ENCODE measurements at places on chromosomes 5 and 9. TPM values are rescaled to one million over a fixed set of nuclear protein-coding genes. Genes with fewer than 3 reads are reported as not detected.

DNA sequence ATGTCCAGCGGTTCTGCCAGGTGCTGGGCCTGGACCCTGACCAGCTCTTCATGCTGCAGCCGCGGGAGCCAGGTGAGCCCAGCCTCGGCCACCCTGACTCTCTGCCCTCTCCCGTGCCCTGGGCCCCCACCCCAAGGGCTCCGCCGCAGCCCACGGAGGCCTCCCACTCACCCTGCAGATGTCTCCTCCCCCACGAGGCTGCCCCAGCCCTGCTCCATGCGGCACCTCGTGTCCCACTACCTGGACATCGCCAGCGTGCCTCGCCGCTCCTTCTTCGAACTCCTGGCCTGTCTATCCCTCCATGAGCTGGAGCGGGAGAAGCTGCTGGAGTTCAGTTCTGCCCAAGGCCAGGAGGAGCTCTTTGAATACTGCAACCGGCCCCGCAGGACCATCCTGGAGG, 7.4 kb downstream of the RNF208 start:
- DNase-seq: no peak

DNA sequence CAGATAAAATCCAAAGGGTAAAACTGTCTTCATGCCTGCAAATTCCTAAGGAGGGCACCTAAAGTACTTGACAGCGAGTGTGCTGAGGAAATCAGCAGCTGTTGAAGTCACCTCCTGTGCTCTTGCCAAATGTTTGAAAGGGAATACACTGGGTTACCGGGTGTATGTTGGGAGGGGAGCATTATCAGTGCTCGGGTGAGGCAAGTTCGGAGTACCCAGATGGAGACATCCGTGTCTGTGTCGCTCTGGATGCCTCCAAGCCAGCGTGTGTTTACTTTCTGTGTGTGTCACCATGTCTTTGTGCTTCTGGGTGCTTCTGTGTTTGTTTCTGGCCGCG, 727 bp upstream of the ADRB2 start:
- peak; percentile 48 for DNase-seq

DNA sequence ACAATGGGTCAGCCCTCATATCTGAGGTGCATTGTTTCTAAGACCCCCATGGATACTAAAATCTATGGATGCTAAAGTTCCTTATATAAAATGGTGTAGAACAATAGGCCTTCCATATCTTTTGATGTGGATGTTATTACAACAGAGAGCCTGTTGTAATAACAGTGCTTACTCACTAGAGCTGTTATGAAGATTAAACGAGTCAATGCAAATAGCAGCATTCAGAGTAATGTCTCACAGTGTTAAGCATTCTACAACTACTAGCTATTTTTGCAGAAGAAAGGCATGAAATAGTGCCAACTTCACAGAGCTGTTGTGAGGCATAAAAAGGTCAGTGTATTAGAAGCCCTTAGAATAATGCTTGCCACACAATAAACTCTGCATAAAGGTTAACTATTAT, 13.0 kb downstream of the CHSY3 start:
- DNase-seq: no peak

GRCh38 chr9:69276775-69277174, 48.2 kb upstream of the ENTREP1 start:
- DNase-seq: no peak

DNA sequence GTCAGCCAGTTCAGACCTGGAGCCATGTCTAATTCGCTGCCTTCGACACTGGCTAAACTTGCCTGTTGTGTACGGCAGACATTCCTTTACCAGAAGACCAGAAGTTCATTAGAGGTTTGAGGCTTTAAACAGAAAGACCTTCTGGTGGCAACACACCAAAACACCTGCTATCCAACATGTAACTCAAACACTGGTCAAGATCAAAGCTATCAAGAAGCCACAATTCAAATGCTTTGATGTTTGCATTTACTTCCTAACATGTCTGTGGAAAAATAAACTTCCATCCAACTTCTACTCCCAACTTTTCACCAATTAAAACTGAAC, 91.0 kb upstream of the RETREG1 start:
- no peak for DNase-seq

DNA sequence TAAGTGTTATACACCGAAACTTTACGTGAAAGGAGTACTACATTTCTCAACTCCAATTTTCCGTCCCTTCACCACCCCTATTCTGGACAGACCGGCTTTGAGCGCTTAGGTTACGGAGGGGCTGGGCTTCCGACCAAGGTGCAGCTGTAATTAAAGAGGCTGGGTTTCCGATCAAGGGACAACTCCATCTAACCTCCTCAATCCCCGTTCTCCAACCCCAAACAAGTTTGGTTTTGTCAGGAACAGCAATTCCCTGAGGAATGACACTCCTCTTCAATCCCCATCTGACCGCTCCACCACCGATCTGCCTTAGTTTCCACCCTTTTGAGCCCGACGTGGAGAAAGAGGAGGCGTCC, 577 bp downstream of the TUT7 start:
- peak; percentile 13 for DNase-seq

DNA sequence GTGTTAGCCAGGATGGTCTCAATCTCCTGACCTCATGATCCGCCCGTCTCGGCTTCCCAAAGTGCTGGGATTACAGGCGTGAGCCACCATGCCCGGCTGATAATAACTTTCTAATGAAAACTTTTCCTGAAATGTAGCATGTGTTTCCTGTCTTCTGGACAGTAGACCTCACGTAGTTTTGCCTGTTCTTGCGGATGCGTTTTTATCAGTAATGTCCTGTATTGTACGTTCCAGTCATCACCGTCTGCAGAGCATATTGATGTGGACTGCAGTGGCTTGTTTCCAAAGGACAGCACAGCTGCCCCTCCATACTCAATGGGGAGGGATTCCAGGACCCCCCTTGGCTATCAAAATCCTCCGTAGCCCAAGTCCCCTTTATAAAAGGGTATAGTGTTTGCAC, 12.8 kb downstream of the EXOC3 start:
- no peak for DNase-seq

GRCh38 chr5:81631124-81631523, 119.8 kb downstream of the SSBP2 start:
- no peak for DNase-seq

DNA sequence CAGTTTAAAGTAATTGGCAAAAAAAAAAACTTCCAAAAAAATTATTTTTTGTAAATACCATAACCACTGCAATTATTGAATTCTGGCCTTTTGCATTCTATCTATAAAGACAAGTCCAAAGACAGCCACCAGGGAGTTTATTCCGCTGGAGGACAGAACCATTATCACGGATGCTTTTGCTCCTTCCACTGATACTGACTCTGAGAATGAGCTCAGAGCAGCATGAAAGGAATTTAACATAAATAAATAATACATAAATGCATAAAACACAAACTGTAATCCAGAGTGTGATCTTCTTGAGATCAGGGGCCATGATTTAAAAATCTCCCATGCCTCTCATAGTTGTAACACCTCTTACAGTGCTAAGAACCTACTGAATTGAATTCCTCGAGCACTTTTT, 264.8 kb downstream of the ARRDC3 start:
- no peak for DNase-seq

- no peak for DNase-seq
These were observed 64.0 kb downstream of the DOCK8 start for GRCh38 chr9:278651-279050.

DNA sequence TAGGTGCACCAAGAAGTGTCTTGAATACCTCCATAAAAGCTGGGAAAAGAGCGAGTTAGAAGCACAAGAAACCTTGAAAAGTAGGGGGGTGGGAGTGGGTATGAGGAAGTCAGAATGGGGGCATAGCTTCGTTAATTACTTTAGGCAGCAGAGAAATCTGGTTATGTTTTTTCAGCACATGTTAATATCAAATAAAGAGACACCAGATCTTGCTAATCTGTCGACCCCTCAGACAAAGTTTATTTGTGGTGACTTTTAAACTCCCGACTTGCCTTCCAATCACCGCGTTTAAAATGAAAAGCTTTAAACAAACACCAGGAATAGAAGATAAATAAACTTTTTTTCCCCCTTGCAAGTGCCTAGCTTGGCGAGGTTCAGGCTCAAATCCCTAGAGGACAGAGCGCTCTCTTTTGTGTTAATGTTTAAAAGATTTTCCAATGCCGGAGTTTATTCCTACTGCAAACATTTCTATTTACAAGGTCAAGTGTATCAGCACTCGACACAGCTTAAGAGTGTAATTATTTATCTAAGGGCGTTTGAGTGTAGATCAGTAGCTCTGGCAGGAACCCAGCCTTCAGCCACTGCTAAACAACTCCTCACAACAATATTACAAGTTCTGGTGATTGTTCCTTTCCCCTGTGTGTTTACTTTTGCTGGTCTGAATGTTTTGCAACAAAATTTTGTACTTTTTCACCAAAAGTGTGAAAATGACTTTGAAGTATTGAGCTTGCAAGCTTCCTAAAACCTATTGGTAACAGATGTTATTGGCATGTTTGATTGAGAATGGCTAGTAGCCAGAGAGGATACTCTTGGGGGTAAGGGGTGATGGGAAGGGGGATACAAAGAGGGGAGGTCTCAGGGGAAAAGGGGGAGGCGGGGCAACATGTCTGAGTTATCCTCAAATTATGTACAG, 3.8 kb downstream of the GAS1 start:
- DNase-seq: no peak

DNA sequence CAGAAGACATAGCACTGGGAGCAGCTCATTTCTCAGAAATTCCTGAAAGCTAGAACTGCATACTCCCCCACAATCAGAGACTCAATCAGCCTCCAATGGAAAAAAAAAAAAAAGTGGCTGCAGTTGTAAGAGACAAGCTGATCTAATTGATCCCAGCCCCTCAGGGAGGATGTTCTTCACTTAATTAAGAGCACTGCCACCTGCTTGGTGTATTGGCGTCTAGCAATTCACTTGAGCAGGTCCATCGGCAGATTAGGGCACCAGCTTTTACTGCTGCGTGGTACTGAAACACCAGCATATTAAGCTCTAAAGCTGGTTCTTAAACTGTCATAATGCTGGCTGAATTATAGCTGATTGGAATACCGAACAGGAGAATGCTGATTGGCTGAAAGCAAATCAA, 1890.1 kb upstream of the WWC1 start:
- DNase-seq: no peak

DNA sequence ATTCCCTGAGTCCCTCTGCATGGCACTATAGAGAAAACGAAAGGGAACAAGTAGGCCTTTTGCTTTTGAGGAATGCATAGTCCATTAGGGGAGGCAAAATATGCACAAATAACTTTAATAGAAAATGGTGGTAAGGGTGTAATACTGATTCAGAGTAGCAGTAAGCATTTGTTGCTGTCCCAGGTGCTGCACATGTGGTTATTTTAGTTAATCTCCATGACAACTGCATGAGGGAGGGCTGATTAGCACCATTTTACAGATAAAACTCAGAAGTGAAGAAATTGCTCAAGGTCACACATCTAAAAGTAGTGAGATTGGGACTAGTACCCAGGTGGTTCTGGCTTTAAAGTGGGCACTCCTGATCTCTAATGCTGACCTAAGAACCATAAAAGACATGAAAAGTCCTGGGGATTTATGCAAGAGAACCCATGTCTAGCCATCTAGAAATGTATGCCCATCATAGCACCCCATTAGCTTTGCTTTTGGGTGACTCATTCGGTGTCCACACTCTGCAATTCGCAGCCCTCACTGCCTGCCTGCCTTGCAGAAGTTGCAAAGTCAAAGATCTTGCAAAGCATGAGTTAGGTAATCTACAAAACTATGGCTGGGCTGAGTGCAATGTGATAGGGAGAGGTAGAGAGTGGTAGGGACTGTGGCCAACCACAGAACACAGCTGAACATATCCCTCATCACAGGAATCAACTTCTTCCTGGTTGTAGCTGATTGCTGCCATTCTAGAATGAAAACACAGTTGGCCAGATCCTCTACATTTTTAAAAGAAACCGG, 195.2 kb downstream of the PTTG1 start:
- no peak for DNase-seq

GRCh38 chr9:115988701-115989100, 164.9 kb upstream of the PAPPA start:
- DNase-seq: no peak

DNA sequence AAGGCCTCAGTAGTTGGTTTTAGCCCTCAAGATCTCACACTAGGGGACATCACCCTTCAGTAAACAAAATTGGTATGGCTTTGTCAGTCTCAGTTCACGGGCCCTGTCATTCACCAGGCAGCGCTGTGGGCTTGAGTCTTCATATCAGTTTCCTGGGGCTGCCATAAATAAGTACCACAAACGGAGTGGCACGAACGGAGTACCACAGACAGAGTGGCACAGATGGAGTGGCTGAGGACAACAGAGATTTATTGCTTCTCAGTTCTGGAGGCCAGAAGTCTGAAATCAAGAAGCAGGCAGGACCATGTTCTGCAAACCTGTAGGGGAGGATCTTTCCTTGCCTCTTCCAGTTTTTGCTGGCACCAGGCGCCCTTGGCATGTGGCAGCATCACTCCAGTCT, 37.5 kb downstream of the DYNC2I2 start:
- no peak for DNase-seq

DNA sequence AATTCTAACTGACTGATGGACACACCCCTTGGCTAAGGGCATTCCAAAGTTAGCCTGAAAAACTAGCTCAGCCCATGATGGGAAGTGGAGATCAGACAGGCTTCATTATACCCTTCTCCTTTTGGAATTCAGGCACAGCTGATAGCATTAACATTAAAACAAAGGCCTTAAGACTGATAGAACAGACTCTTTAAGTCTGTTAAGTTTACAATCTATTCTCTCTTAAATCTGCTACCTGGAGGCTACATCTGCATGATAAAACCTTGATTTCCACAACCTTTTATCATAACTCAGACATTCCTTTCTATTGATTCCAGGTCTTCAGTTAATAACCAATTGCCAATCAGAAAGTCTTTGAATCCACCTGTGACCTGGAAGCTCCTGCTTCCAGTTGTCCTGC, 281.4 kb downstream of the TUSC1 start:
- no peak for DNase-seq

DNA sequence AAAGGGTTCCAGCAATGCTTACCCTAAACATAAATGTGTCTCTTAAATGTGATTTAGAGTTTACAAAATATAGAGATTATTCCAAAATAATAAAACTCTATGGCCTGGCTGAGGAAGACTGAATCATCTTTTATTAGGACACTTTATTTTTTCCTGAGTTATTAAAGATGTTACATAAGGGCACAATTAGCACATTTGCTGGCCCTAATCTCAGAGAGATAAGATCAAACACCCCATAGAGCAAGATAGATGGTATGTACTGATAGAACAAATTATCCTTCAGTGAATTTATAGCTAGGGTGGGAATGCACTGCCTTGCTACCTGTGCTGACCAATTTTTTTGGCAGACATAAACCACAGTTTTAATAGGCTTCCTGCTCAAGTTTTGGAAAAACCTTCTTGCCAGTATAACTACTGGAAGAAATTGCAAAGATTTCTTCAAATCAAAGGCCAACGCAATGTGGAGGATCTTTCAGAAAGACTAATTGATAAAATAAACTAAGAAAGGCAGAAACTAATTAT, 367.1 kb upstream of the MPDZ start:
- no peak for DNase-seq

GPR151 gene
- total RNA-seq: not detected

RASA1 gene
- 61.6 TPM for total RNA-seq

CATSPER3 gene
- 0.14 TPM for total RNA-seq

HEMGN gene
- not detected for total RNA-seq

CLIC3 gene
- total RNA-seq: 16.1 TPM

GCNT1 gene
- 25.4 TPM for total RNA-seq

FOXD4L5 gene
- total RNA-seq: 0.09 TPM

OR13C2 gene
- total RNA-seq: not detected

NUTM2G gene
- total RNA-seq: not detected

FAM120A gene
- total RNA-seq: 144 TPM

C7 gene
- total RNA-seq: not detected

PRLR gene
- total RNA-seq: 1.2 TPM
